ENCODE measurements at places on chromosomes 13 and 19. TPM values are rescaled to one million over a fixed set of nuclear protein-coding genes. Genes with fewer than 3 reads are reported as not detected.

Gene CD79A
- not detected for polyA plus RNA-seq

Gene URAD
- not detected for polyA plus RNA-seq

Gene GZMM
- not detected for polyA plus RNA-seq

Gene CKAP2
- 43.4 TPM for polyA plus RNA-seq

Gene TMIGD2
- polyA plus RNA-seq = not detected

Measured in Purkinje cell (primary cell).